Stomach (tissue), 19 donors: ENCODE measurements at places on chromosomes 5 and 9.

DNA sequence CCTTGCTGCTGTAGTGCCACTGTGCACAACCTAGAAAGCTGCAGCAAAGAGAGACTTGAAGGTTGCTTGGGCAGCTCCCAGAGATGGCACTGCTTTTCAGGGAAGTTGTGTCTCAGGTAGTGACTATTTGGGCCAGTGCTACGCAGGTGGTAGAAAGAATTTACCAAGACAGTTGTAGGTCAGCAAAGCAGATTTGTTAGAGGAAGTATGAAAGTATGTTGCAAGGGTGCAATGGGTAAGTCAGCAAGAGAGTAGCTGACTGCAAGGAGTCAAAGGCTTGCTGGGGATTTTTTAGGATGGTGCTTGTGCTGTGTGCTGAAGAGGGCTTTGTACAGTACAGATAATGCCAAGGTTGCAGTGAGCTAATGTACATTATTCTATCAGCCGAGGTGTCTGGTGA is 33.5 kb upstream of the SPARC start:
- no peak for DNase-seq

DNA sequence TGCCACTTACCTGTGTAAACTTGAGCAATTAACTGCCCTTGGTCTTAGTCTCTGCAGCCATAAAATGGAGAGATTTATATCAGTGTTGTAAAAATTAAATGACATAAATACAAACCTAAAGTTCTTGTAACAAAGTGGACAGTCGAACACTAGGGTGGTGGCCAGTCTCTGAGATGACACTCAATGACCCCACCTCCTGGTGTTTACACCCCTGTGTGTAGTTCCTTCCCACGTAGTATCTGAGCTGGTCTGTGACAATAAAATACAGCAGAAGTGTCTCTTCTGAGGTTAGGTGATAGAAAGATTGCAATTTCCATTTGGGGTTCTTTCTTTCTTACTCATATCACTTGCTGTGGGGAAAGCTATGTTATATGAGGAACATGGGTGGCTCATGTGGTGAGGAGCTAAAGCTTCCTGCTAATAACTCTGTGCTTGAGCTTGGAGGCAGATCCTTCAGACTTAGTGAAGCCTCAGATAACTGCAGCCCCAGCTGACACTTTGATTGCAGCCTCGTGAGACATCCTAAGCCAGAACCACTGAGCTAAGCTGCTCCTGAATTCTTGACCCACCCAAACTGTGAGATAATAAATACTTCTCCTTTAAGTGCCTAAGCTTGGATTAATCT is 173.4 kb upstream of the CHD1 start:
- DNase-seq = no peak

DNA sequence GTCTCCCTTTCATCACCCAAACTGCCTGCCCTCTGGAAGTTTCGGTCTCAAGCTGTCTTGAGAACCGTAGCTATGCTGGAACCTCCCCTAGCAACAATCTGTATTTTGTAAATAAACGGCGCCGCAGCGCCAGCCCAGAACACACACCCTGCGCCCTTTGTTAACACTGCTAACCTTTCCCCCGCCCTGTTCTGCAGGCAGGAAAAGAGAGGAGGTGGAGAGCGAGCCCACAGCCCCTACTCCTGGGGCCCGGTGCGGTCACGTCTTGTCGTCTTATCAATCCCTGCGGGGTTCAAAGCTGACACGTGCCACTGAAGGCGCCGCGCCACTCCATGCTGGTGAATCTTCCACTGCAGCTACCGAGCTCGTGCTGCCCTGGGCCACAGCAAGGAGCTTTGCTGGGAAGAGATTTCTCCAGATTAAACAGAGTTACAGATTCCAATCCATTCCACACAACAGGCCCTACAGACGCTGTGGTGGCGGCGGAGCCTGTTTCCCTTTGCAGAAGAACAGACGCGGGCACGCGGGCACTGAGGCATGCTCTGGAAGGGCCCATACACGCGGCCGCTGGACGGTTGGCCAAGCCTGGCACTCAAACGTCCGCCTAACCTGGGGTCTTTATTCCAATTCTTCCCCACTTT is 25.3 kb downstream of the ZDHHC11B start:
- DNase-seq = peak; percentile 90

DNA sequence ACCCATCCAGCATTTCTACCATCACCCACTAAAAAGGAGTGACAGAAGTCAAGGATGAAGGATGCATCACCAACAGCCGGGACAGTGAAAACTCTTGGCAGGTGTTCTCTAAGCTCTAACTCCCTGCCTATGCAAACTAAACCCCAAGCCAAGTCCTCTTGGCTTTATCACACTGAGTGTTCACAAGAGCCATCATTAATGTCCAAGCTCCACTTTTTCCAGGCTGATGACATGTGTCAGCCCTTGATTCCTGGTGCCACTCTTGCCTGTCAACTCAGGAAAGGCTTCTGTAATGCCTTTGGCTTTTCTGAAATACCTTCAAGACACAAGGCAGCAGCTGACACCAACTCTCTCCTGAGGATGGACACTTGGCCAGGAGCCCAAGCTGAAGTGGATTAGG is 86.9 kb downstream of the NR6A1 start:
- no peak for DNase-seq

GRCh38 chr5:139812836-139813805 is 17.5 kb downstream of the PSD2 start:
- no peak for DNase-seq

DNA sequence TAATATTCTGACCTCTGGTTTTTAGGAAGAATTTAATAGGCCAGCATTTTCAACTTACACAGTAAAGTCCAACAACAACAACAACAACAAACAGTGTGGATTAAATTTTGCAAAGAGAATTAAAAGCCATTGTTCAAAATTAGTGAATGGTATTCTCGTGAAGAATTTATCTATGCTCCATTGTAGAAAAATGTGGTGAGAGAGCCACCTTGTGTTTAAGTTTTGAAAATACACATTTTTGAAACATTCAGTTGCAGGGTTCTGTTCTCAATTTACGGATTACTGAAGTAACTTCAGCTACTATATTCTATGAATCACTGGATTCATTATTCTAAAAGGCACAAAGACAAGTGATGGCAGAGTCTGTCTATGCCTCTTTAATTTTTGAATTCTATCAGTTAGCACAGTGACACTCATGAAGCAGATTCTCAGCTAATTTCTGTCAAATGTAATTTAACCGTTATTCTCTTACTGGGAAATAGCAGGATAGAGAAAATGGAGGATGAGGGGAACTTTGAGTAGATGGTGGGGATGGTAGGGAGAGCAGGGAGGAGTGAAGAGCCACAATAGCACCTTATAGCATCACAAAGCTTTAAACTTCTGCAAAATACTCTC is 11.0 kb downstream of the CCDC152 start:
- no peak for DNase-seq

DNA sequence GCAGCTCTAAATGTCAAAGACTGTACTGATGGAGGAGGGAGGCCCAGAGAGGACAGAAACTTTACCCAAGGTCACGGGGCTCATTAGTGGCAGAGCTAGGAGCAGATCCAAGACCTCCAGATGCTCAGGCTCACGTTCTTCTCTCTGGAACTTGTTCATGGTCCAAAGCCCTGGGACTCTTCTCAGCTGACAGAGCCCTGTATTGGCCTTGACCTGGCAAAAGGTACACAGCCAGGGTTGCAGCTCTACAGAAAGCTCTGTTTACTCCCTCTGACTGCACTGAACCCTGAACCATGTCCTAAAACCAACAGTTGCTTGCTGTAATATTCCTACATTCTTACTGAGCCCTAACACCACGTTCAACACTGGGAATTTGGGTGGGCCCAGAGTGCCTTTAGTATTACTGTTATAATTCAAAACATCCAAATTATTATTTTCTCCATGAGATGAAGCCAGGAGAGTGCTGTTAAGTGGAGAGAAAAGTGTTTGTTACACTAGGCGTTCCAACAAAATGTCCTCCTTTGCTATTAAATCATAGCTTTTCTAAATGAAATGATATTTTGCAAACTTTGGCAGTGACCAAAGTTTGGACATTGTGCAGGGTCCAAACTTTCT is 602.4 kb upstream of the CLINT1 start:
- peak; percentile 84 for DNase-seq

GRCh38 chr5:168159425-168159824 is 132.0 kb upstream of the WWC1 start:
- DNase-seq = peak; percentile 81

GRCh38 chr9:120742951-120743416 is 28.7 kb upstream of the MEGF9 start:
- DNase-seq = no peak

DNA sequence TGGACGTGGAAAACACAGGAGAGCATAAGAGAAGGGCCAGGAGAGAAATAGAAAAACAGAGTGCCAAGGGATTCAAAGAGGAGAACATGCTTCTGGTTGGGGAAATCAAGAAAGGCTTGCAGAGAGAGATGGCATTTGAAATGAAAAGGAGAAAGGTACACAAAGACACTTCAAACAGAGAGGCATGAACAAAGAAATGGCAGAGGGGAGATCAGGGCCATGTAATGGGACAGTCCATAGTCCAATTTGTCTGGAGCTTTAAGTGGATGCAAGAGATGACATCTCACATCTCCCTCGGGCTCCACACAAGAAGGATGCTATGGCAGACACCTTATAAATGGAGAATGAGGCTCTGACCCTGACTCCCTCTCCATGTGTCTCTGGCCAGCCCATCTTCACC is 331.1 kb downstream of the MLLT3 start:
- DNase-seq = no peak

DNA sequence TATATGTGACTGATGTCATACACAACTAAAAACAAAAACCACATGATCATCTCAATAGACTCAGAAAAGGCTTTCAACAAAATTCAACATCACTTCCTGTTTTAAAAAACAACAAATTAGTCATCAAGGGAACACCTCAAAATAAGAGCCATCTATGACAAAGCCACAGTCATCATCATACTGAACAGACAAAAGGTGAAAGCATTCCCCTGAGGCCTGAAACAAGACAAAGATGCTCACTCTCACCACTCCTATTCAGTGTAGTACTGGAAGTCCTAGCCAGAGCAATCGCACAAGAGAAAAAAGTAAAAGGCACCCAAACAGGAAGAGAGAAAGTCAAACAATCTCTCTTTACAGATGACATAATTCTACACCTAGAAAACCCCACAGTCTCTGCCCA is 893.5 kb upstream of the EDIL3 start:
- DNase-seq = no peak

DNA sequence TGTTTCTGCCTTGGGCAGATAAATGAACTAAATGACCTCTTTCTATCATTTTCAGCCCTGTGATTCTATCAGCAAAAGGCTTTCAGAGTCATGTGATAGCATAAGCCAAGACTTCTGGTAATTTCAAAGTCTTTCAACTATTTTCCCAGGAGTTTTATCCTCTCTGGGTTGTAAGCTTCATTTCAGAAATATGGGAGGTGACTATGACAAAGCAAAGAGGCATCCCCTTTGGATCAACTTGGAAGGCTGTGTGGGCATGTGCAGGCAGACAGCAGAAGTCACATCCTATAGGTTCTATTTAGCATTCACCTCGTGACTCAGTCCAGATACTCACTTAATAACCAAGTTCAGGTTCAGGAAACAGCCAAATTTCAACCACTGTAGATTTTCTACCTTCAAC is 149.0 kb upstream of the FST start:
- DNase-seq = no peak

DNA sequence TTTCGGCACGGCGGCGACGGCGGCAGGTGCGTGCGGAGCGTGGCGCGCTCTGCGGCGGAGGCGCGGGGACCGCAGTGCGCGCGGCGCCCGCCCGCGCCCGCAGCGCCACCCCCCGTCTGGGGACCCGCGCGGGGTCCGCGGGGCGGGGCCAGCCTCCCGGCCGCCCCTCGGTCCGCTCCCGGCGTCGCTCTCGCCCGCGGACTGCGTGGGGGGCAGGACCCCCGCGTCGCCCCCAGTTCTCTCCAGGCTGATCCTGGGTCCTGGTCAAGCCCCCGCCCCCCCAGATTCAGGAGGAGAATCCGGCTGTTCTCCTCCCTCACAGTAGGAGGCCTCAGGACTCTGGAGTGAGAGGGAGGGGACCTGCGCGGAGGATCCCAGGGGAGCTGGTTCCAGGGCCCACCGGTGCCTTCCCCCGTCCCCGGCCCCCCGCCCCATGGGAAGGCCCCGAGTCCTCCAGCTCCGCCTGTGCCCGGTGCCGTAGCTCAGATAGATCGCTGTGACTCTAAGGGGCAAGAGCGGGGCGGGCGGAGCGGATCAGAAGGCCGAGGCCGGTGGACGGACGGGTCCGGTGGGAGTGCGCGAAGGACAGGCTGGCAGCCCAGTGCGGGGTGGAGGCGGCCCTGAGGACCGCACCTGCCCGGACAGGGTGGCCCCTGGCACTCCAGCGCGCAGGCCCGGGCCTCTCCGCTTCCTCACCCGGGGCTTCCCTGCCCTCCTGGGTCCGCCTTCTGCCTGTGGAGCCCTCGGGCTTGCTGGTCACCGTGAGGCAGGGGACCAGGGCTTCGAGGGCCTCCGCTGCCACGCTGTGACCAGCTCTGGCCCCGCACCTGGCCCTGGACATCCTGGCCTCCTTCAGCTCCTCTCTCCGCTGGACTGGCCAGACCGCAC is at the start of gene RNF208:
Gene RNF208 (minus strand): TSS at position 51 of the 888 bp plus-strand sequence. CDS start 1,028 bp downstream, outside the sequence.
- no peak for DNase-seq

DNA sequence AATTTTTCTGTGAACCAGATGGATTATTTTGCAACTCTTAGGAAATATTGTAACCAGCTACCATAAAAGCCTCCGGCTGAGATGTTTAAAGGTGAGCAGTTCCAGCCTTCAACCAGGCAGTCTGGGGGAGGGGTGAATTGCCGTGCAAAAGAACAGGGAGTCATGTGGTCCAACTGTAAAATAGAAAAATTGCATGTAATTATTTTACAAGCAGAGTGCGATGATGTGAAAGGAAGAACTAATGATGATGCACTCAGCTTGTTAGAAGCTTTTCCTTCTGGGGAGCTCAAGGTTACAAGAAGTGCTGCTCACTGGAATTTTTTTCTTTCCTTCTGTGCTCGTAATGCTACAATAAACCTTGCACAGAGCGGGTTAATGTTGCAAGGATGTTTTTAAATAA is 188.7 kb upstream of the ITGA1 start:
- DNase-seq = no peak

- DNase-seq = no peak
Measured at GRCh38 chr5:173969167-173970049, 19.6 kb upstream of the C5orf47 start.

DNA sequence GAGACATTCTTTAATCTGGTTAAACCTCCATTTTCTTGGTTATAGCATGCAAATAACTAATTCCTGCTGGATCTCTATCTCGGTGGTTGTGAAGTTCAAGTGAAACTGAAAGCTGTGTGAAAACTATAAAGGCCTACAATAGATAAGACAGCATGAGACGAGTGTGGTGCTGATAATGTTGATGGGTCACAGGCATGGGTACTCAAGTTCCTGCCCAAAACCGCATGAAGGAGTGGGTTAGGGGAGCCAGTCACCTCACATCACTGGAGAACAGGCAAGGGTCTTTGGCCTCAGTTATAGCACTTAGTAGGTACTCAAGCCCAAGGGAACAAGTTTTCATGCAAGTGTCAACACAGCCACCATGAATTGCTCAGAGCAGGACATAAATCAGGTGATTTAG is 16.7 kb downstream of the HMHB1 start:
- DNase-seq = no peak

- DNase-seq = no peak
Measured at GRCh38 chr9:112352209-112352608, 18.8 kb upstream of the PTBP3 start.

- DNase-seq = peak; percentile 71
Measured at GRCh38 chr9:21994556-21995005, at the start of gene CDKN2B-AS1. Gene CDKN2B-AS1, plus strand, starts transcription at chr9:21994791.

- no peak for DNase-seq
Measured at GRCh38 chr9:93022066-93022465, 36.4 kb upstream of the SUSD3 start.

- DNase-seq = no peak
Measured at GRCh38 chr9:37426846-37427245, 4.3 kb downstream of the GRHPR start.

- DNase-seq = no peak
Measured at GRCh38 chr5:154031937-154032489, 6.7 kb downstream of the FAM114A2 start.

GRCh38 chr9:137515338-137515724 is 34.9 kb downstream of the PNPLA7 start:
- DNase-seq = no peak
